ENCODE measurements at places on chromosomes 5 and 9. TPM values are rescaled to one million over a fixed set of nuclear protein-coding genes. Genes with fewer than 3 reads are reported as not detected.

Gene CARD6
- 0.06 TPM for polyA plus RNA-seq

Gene SHISAL2B
- not detected for polyA plus RNA-seq

Gene EIF4E1B
- polyA plus RNA-seq = 0.82 TPM

Gene GCNT1
- 0.22 TPM for polyA plus RNA-seq

Gene F2RL2
- polyA plus RNA-seq = not detected

Gene SNCAIP
- 25.6 TPM for polyA plus RNA-seq

Gene BARX1
- not detected for polyA plus RNA-seq
